SK-N-SH (cell line): ENCODE measurements at places on chromosomes 3 and 15. TPM values are rescaled to one million over a fixed set of nuclear protein-coding genes. Genes with fewer than 3 reads are reported as not detected.

- H3K27me3 ChIP-seq, result no peaks in the 10 kb centered on the region
- H3K27ac ChIP-seq, result no peak overlapping the region
- 0 out of 2 replicates have a peak, but pooled peaks cover 9% of the 10 kb centered on the region for H3K4me1 ChIP-seq
- no peak for DNase-seq
- no peaks in the 10 kb centered on the region for H3K36me3 ChIP-seq
Measured at GRCh38 chr3:69791106-69791505, 51.8 kb downstream of the MITF start.

HACD3 gene
- polyA plus RNA-seq, result 45.7 and 58.6 TPM in 2 replicates

GRCh38 chr3:128205558-128206145 lies 52.4 kb downstream of the EEFSEC start:
- peaks cover 7% of the 10 kb centered on the region for H3K36me3 ChIP-seq
- H3K27me3 ChIP-seq, result no peaks in the 10 kb centered on the region
- no peaks in the 10 kb centered on the region for H3K4me1 ChIP-seq
- DNase-seq, result peak; percentile 42
- no peak overlapping the region for H3K4me3 ChIP-seq

DNA sequence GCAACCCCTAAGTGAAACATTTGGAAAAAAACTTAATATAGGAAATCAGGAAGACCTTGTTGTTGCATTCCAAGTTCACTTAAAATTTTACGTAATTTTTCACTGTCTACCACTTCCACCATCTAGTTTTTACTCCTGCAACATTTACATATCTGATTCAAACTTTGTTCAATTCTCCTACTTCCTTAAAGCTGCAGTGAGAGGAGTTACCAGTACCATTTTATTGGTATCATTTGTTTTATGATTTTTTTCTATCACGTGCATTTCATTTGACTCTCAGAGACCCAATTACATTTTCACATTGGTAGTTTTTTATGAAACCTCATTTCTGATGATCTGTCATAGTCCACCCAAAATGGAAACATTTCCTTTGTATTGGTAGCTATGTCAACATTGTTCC lies 284.9 kb upstream of the MDFIC2 start:
- H3K4me1 ChIP-seq, result no peaks in the 10 kb centered on the region
- no peak overlapping the region for H3K27ac ChIP-seq
- no peak overlapping the region for H3K4me3 ChIP-seq
- no peaks in the 10 kb centered on the region for H3K27me3 ChIP-seq

GADL1 gene
- polyA plus RNA-seq, result not detected in 2 replicates

PGBD4 gene
- 0.77 and 1.3 TPM in 2 replicates for polyA plus RNA-seq

DNA sequence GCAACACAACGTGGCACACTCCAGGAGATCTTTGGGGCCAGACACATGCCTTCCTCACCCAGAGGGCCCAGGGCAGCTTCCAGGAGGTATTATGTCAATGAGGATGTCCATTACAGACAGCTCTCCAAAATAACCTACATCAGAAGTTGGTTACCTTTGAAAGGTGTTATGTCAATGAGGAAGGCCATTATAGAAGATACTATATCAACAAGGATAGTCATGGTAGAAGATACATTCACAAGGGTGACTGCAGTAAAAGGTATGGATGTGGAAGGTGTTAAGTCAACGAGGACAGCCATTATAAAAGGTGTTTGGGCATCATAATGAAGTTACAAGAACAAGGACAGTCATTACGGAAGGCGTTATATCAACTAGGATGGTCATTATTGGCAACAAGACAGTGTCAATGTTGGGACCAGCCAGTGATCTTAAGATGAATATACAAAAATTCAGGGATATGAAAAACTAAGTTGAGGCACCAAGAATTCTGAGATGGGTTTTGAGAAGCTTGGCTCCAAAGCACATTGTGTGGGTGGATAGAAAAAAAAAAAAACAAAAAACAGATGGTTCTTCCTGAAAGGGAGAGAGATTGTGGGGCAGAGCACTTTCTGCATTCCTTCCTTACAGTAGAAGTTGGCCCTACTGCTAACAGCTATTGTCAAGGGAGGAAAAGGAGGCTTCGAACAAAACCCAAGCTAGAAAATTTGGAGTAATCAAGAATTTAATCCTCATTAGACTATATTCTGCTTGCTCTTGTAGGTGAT lies 11.2 kb downstream of the CDCP1 start:
- H3K4me3 ChIP-seq, result no peak overlapping the region
- H3K4me1 ChIP-seq, result peaks cover 11% of the 10 kb centered on the region; the same call in 1 of the 2 replicates
- peak overlapping the region; percentile 83 for H3K27ac ChIP-seq
- DNase-seq, result no peak

DNA sequence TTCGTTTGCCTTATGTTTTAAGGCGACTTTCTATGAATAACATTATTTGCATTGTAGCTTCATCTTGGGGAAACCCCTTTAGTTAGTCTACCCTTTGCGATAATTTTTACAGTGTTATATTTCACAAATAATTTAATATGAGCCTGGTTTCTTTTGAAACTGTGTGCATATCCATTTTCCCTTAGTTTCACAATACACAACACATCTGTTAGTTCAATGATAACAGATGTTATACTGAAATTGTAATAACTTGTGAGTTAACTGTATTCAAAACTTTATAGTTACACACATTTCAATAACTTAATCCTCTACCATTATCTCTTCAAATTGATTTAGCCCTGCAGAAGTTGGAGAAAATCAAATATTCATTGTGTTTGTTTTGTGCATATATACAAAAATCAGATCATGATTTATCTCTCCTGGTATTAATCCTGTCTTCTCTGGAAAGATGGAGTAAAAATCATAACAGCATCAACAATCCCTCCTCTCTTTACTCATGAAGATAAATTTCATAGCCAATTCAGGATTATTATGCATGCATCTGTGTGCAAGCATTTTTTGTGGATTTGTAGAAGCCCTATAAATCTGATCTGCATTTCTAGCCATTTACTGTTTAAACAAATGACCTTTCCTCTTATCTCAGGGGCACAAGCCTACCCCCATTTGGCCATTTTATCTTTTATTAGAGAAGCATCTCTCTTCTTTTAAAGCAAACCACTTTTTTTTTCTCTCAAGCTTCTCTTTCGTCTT lies 304.0 kb downstream of the VPS13C start:
- no peaks in the 10 kb centered on the region for H3K27me3 ChIP-seq
- no peak for DNase-seq
- peaks cover 16% of the 10 kb centered on the region for H3K4me1 ChIP-seq

GRCh38 chr3:106514431-106514830 lies 645.6 kb upstream of the CBLB start:
- H3K4me3 ChIP-seq, result no peak overlapping the region
- 0 out of 2 replicates have a peak, but pooled peaks cover 7% of the 10 kb centered on the region for H3K4me1 ChIP-seq
- no peak overlapping the region for H3K27ac ChIP-seq
- H3K36me3 ChIP-seq, result no peaks in the 10 kb centered on the region
- no peaks in the 10 kb centered on the region for H3K27me3 ChIP-seq
- no peak for DNase-seq

GRCh38 chr15:100141311-100142001 lies 200.3 kb downstream of the ADAMTS17 start:
- no peaks in the 10 kb centered on the region for H3K4me1 ChIP-seq
- H3K27ac ChIP-seq, result no peak overlapping the region
- no peaks in the 10 kb centered on the region for H3K27me3 ChIP-seq
- peak; percentile 37 for DNase-seq
- H3K4me3 ChIP-seq, result no peak overlapping the region

DNA sequence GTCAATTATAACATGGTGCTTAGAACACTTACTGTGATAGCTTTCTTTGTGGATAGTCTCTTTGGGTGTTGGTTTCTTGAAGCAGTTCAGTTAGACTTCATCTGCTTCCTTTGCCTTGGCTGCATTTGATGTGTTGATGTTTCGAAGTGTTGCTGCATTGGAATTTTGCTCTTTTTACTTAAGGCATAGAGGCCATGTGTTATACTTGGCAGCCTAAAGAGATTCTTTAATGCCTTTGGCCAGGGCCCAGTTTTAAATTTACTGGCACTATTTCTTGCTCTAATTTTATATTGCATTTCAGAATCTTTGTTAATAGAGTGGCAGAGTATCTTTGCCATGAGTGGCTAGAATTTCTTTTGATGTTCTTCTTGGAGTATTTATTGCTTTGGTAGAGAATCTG lies 21.2 kb downstream of the NR1D2 start:
- peaks cover 2% of the 10 kb centered on the region; the same call in 1 of the 2 replicates for H3K4me1 ChIP-seq
- H3K4me3 ChIP-seq, result no peak overlapping the region
- no peak for DNase-seq

- H3K4me3 ChIP-seq, result no peak overlapping the region
- peaks cover 15% of the 10 kb centered on the region; the same call in 1 of the 2 replicates for H3K4me1 ChIP-seq
- H3K36me3 ChIP-seq, result no peaks in the 10 kb centered on the region
- no peak overlapping the region for H3K27ac ChIP-seq
- H3K27me3 ChIP-seq, result no peaks in the 10 kb centered on the region
Measured at GRCh38 chr3:171796625-171797264, 13.5 kb downstream of the PLD1 start.

MED12L gene
- polyA plus RNA-seq, result 0.03 and 0.06 TPM in 2 replicates

B3GNT5 gene
- polyA plus RNA-seq, result 4.7 and 6.0 TPM in 2 replicates

DNA sequence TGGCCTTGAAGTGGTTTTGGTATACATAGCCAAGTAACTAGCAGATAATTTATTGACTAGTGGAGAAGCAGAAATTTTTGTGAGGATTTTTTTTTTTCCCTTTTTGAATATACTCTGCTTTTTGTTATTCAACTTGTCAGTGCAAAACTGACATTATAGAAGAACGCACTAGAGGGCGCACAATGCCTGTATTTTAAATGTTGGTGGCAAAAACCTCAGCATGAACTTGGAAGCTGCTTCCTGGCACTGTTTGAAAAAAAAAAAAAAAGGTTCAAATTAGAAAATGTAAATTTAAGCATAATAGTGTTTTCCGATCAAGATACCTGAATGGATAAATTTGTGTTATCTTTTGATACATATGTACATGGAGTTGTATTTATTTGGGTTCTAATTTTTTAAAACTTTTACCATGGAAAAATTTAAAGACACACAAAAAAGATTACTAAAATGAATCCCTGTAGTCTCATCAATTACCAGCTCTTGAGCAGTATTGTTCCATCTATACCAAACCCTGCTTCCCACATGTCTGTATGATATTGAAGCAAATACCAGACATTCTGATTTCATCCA lies 56.0 kb downstream of the SLC25A26 start:
- H3K4me3 ChIP-seq, result no peak overlapping the region
- no peaks in the 10 kb centered on the region for H3K27me3 ChIP-seq
- no peaks in the 10 kb centered on the region for H3K4me1 ChIP-seq
- H3K36me3 ChIP-seq, result peaks cover 3% of the 10 kb centered on the region; the same call in 1 of the 2 replicates
- H3K27ac ChIP-seq, result no peak overlapping the region

ACTC1 gene
- not detected in 2 replicates for polyA plus RNA-seq

- no peaks in the 10 kb centered on the region; the same call in 1 of the 2 replicates for H3K4me1 ChIP-seq
- peaks cover 31% of the 10 kb centered on the region for H3K27me3 ChIP-seq
- H3K4me3 ChIP-seq, result no peak overlapping the region
- no peak for DNase-seq
Measured at GRCh38 chr3:87795701-87796100, 263.1 kb downstream of the CGGBP1 start.

GRCh38 chr3:42946050-42946449 lies 33.1 kb upstream of the GASK1A start:
- H3K4me1 ChIP-seq, result no peaks in the 10 kb centered on the region
- no peak overlapping the region for H3K27ac ChIP-seq
- no peaks in the 10 kb centered on the region for H3K36me3 ChIP-seq
- H3K4me3 ChIP-seq, result no peak overlapping the region
- DNase-seq, result no peak

- no peaks in the 10 kb centered on the region for H3K27me3 ChIP-seq
- no peaks in the 10 kb centered on the region for H3K4me1 ChIP-seq
- H3K36me3 ChIP-seq, result no peaks in the 10 kb centered on the region
- DNase-seq, result no peak
Measured at GRCh38 chr3:68483041-68483440, 449.3 kb downstream of the TAFA4 start.

DNA sequence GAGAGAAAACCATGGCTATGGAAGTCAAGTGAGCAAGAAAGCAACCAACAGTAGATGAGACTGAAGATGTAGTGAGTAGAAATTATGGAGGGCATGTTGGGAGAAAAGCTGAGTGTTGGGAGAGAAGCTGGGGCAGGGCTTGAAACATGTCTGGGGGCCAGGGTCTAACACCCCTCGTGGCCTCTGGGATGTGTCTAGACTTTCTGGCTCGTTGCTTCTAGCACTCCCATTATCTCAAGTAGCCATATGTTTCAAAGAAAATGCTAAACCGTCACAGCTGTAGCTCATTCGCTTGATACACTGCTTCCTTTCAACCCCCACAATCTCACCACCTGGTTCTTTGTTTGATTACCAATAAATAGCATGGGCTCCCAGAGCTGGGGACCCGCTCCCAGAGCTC lies 83.8 kb upstream of the BCHE start:
- H3K4me3 ChIP-seq, result no peak overlapping the region
- H3K27me3 ChIP-seq, result no peaks in the 10 kb centered on the region
- no peaks in the 10 kb centered on the region for H3K4me1 ChIP-seq
- no peaks in the 10 kb centered on the region for H3K36me3 ChIP-seq

DNA sequence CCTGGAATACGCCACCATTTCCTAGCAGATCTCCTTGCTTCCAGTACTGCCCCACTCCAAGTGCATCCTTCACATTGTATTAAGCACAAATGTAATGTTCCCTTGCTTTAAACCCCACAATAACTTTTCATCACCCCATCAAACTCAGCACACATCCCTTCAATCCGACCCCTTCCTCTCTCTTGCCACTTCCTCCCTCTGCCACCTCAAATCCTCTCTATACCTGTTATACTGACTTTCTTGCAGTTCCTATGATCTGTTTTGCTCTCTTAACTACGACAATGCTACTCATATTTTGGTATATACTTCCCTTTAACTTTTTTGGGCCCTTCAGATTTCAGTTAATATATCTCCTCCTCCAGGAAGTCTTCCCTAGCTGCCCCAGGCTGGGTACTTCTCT lies 14.1 kb downstream of the PARL start:
- DNase-seq, result no peak
- no peak overlapping the region for H3K27ac ChIP-seq
- peaks cover 20% of the 10 kb centered on the region for H3K36me3 ChIP-seq

GRCh38 chr15:52392008-52392687 lies 96.5 kb upstream of the MYO5C start:
- DNase-seq, result no peak
- peaks cover 40% of the 10 kb centered on the region for H3K36me3 ChIP-seq
- no peak overlapping the region for H3K4me3 ChIP-seq

PTH1R gene
- polyA plus RNA-seq, result 0.07 and 0.34 TPM in 2 replicates

PLA2G4E gene
- polyA plus RNA-seq, result not detected in 2 replicates

BTLA gene
- polyA plus RNA-seq, result not detected in 2 replicates

- no peaks in the 10 kb centered on the region for H3K4me1 ChIP-seq
- no peaks in the 10 kb centered on the region; the same call in 1 of the 2 replicates for H3K27me3 ChIP-seq
- H3K36me3 ChIP-seq, result no peaks in the 10 kb centered on the region
- H3K27ac ChIP-seq, result no peak overlapping the region
- H3K4me3 ChIP-seq, result no peak overlapping the region
- DNase-seq, result no peak
Measured at GRCh38 chr3:95971573-95971972, 842.8 kb upstream of the EPHA6 start.

OCA2 gene
- polyA plus RNA-seq, result 0.10 and 0.16 TPM in 2 replicates
